Adipocyte (in vitro differentiated cells): ENCODE measurements at places on chromosomes 5 and 9.

- no peak for DNase-seq
Measured at GRCh38 chr5:40682154-40683017, 2.7 kb downstream of the PTGER4 start.

GRCh38 chr9:96599298-96599697 is 20.3 kb downstream of the CDC14B start:
- peak; percentile 71 for DNase-seq

DNA sequence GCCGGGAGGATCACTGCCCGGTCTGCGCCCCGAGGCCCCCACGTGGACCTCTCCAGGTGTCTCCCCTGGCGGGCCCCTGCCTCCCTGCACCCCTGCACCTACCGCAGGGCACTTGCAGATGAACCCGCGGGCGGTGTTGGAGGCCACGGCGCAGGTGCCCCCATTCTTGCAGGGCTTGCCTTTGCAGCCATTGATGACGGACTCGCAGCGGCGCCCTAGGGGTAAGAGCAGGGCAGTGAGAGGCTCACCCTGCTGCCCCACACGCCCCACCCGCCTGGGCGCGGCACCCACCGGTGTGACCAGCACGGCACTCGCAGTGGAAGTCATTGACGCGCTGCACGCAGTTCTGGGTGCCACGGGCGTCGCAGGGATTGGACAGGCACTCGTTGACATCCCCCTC is 23.6 kb upstream of the SEC16A start:
- no peak for DNase-seq

GRCh38 chr9:110346325-110346724 is 8.7 kb upstream of the TXNDC8 start:
- no peak for DNase-seq

- DNase-seq = no peak
Measured at GRCh38 chr5:112883192-112883591, 22.1 kb downstream of the SRP19 start.

DNA sequence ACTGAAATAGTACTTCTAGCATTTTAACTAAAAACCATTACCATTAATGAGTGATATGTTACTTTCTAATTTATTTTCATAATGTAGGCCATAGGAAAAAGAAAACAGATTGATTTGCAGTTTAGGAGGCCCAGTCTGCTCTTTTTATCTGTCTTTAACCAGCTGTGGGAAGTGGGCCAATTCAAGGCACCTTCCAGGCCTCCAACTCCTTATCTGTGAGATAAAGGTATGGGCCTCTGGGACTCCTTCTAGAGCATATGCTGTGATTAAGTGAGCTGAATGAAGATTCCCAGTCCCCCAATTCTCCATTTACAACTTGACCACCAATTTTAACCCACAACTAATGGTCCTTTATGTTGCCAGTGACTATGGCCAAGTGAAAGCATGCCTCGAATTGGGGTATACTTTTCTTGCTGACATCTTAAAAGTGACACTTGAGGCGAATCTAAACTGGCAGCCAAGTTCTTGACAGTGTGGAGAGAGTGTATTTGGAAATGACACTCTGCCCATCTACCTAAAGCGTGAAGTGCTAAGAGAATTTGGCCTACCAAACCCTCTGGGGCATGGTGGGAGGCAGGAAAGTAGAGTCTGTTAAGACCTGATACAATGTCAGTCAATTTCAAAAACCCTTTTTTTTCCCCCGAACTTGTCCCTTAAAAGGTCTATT is 88.3 kb downstream of the PIK3R1 start:
- no peak for DNase-seq

DNA sequence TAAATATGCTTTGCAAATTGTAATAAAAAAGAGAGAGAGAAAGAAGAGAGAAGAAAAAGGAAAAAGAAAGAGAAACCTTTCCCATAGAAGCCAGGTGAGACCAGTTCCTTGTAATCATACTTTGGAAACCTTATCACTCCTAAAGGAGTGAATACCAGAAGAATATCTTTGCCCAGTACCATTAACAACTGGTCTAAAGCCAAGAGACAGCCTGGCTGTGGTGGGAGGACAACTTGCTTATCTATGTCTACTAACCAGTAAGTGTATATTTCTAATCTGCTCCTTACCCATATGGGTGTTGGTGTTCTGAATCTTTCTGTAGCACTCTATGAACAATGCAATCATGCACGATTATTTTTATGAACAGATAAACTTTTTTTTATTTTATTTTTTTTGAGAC is 10.5 kb upstream of the TXN start:
- DNase-seq = no peak

DNA sequence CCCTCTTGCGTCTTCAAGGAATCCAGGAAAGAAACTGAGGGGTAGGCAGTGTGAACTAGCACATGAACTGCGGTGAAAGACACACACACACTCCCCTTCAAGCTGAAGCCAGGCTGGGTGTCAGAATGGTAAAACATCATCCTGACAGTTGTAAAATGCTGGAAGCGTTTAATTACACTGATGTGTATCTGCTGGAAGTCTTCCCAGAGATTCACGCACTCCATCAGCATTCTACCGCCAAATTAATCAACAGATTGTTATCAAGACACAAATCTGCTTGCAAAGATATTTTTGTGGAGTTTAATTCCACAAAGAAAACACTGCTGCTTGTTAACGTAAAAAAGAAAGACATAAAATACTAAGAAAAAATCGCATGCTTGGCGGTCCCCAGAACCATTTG is 241.0 kb upstream of the NFIL3 start:
- no peak for DNase-seq

DNA sequence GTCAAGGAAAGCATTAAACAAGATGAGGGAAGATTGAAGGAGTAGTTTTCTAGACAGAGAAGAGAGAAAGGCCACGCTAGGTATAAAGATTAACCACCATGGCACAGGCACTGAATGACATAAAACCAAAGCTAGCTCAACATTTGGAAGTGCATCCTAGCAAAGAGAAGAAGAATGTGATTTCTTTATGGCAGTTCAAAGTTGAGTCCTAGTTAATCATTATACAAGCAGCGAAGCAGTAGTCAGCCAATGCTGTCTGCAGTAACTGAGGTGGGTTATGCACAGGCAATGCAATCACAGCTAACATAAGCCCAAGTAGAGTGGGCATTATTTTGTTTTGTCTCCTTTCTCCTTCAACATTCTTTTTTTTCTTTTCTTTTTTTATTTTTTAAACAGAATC is 24.0 kb upstream of the ANKRD31 start:
- no peak for DNase-seq

- no peak for DNase-seq
Measured at GRCh38 chr5:43429706-43430105, 17.5 kb upstream of the CCL28 start.

GRCh38 chr9:34332076-34332964 is 3.0 kb downstream of the NUDT2 start:
- peak; percentile 75 for DNase-seq

GRCh38 chr9:75120686-75121085 is 32.4 kb downstream of the OSTF1 start:
- no peak for DNase-seq

DNA sequence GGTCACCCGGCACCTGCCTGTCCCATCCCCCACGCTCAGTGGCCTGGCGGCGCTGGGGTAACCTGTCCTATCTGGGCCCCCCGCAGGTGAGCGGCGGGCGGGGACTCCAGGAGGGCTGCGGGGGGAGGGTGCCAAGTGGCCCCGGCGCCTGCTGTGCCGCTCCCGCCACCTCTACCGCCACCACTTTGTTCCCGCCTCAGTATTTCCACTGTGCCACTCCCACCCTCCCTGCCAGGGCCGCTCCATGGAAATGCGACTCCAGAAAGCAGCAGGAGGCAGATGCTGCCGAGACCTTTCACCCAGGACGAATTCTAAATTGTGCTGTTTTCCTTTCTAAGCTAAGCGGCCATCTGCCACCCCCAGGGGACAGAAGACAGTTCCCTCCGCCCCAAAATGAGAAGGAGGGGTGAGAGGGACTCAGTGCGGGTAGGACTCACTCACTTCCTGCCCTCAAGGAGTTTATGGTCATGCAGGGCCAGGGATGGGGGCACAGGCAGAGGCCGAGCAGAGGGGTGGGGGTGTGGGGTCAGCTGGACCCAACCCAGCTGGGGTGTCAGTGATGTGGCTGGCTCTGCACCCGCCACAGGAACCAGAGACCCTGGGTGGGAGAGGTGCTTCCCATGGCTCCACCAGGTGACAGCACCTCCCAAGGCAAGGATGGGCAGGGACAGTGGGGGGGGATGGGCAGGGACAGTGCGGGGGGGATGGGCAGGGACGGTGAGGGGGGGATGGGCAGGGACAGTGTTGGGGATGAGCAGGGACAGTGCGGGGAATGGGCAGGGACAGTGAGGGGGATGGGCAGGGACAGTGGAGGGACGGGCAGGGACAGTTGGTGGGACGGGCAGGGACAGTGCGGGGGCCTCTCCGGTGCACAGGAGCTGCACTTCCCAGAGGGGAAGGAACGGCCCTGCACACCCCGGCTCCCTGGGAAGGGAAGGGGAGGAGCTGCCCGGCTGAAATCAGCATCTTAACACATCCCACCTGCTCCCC is 17.8 kb downstream of the NOTCH1 start:
- DNase-seq = peak; percentile 22

DNA sequence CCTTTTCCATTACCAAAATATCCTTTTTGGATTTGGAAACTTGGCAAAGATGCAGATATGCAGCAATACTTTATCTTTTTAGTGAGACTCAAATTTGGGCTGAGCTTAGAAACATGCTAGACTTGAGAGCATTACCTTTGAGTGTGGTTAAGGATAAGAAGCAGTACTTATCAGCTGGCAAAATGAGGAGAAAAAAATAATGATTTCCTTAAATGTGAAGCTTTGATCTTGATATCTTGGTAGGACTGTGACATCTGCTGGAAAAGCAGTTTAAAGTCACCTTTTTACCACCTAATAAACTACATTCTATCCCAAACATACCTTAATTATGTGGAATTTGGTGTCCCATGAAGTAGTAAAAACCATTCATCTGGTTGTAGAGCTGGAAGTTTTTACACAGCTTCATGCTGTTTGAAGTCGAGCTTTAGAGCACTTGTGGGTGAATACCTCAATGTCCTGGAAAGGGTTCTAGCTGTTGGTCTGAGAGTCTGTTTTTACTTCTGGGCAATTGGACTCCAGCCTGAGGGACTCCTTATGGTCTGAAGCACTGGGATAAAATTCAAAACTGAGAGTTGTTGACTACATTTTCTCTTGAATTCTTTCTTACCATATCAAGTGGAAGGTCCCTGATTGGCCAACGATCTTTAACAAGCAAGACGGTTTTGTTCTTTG is 53.4 kb downstream of the LRRC70 start:
- peak; percentile 6 for DNase-seq

DNA sequence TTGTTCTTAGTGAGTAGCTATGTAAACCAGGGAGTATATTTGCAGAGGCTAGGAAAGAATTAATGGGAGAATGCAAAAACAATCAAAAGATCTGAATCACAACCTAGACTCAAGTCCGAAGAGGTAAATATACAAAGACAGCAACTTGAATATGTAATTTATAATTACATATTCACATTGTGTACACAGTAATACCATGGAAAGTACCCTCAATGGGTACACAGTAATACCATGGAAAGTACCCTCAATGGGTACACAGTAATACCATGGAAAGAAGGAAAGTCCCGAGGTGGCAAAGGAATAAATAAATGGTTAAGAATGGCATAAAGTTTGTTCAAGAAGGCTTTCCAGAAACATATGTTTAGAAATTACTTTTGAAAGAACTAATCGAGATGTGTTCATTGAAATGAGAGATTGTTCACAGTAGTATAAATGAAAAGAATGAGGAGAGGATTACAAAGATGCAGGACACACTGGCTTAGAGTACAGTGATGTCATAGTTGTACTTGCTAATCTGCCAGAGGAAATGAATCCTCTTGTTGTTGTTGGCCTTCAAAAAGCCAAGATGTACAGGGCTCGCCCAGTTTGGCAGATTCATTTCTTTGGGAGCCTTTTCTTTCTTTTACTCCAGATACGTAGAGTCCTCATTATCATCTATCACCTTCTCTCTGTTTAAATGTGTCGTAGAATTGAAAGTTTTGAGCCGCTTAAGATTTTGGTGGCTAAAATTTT is 116.0 kb downstream of the UNC13B start:
- DNase-seq = peak; percentile 76

GRCh38 chr5:6626508-6626907 is 6.3 kb downstream of the NSUN2 start:
- DNase-seq = no peak

DNA sequence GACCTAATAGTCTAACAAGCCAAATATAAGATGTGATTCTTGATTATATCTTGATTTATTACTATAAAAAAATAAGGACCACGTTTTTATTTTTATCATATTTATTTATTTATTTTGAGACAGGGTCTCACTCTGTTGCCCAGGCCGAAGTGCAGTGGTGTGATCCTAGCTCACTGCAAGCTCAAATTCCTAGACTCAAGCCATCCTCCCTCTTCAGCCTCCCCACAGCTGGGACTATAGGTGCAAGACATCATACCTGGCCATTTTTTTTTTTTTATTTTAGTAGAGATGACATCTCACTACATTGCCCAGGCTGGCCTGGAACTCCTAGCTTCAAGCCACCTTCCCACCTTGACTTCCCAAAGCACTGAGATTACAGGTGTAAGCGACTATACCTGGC is 61.0 kb upstream of the LARP1 start:
- DNase-seq = no peak

DNA sequence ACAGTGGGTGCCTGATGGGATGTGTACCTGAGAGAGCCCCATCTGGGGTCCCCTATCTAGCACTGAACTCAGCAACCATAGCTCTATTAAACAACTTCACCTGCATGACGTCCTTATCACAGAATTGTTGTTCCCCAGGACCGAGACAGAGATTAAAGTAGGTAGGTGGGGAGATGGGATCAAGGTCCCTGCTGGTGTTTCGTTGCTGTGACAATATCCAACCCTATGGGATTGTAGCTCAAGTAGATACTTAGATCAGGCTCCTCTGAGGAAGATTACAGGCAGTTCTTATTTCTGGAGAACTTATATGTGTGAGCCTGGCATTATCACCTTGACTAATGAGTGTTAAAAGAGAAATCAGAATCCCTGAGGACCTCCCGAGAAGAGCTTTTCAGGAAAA is 84.9 kb downstream of the SLC28A3 start:
- no peak for DNase-seq

DNA sequence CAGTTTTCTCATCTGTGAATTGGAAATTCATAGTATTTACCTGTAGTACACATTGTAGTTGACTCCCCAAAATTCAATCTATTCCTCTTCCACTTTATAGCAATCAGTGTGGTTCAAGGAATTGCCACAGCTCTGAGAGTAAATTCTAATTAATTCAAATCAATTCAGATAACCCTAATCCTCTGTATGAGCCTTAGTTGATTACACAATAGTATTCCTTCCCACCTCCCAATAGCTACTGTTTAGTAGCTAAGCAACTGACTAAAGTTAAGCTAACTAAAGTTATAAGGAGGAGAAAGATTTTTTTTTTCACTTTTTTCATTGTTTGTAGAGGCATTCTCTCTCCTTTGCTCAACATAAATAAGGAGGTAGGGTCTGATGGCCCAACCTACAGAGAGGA is 77.5 kb downstream of the ARRDC3 start:
- DNase-seq = no peak

- no peak for DNase-seq
Measured at GRCh38 chr9:127113191-127113972, 9.1 kb downstream of the ANGPTL2 start.

GRCh38 chr9:126449725-126450667 is 123.4 kb downstream of the MVB12B start:
- DNase-seq = no peak
